ENCODE measurements at places on chromosomes 5 and 9.

- no peak for DNase-seq
Observed at GRCh38 chr5:81719743-81720345, 31.1 kb downstream of the SSBP2 start.

GRCh38 chr5:68067976-68068603 lies 147.5 kb upstream of the PIK3R1 start:
- no peak for DNase-seq

DNA sequence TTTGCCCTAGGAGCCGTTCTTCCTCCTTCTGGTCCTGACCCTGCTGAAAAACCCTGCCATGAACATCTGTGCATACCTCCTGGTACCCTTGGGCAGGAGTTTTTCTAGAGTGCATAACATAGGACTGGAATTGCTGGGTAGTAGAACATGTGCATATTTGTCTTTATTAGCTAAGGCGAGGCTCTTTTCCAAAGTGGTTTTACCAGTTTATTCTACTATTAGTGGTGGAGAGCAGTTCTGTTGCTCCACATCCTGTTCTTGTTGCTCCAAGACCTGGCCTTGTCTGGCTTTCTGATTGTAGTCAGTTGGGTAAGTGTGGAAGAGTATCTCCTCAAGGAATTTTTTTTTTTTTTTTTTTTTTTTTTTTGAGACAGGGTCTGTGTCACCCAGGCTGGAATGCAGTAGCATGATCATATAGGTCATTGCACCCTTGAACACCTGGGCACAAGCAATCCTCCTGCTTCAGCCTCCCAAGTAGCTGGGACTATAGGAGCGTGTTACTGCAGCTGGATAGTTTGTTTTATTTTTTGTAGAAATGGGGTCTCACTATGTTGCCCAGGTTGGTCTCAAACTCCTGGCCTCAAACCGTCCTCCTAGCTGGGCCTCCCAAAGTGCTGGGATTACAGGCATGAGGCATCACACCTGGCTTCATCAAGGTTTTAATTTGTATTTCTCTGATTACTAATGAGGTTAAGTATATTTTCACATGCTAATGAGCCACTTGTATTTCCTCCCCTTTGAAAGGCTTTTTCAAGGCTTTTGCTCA lies 85.2 kb downstream of the SPRY4 start:
- DNase-seq: no peak

DNA sequence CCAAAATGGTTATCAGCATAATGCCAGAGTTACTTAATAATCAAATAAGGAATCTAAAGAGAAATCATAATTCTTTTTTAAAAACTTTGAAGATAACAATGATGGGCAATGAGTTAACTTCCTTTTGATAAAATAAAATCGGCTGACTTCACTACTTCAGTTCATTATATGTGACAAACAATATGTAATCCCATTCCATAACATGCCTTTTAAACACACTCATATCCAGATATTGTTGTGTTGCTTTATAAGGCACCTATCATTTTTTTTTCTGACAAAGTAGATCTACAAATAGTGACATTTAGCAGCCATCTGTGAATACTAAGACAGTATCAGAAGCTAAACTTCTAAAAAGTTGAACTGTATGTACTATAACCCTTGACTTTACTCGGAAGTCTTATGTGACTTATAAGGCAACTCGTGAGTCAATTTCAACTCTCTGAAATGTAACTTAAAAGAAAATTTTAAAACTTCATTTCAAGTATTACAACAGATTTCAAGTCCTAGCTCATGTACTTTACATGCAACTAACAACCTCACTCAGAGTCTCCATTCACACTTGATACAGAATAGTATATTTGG lies 7.5 kb downstream of the ADAMTS6 start:
- no peak for DNase-seq

DNA sequence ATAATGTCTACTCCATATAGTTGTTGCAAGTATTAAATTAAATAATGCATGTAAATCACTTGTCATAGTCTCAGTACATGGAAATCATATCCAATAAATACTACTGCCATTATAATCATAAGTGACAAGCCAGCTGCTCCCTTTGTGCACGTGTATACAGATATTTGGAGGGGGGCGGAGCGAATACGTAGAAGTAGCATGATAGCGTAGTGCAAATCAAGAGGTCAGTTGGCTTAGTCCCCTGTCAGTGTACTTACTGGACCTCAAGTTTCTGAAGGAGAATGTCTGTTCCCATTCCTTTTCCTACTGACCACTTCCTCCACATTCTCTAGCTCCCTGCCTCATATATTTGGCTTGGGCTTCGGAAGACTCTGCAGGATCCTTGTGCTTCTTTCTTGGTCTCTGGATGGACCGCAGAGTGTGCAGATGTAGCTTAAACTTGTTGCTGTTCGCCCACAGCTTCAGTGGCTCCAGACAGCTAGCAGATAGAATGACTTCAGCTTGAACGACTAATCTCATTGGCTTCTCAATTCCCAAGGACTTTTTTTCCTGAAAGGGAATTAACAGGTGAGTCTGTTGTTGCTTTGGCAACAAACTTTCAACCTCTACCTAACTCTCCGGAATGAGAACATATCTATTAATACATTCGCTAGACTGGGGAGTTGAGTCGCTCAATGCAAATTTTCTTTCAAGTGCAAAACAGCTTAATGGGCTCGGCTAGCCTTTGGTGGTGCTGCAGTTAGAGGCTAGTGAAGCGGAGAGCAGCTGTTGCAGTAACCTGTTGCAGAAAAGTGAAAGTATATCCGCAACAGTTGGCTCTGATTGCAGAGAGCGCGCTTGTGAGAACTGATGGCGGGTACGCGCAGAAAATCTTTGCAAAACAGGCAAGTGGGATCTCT lies at the start of gene PCDHB1:
TSS of gene PCDHB1 (plus strand) at position 753 of the 899 bp plus-strand sequence. CDS start at position 850, 97 bp downstream.
- DNase-seq: no peak

DNA sequence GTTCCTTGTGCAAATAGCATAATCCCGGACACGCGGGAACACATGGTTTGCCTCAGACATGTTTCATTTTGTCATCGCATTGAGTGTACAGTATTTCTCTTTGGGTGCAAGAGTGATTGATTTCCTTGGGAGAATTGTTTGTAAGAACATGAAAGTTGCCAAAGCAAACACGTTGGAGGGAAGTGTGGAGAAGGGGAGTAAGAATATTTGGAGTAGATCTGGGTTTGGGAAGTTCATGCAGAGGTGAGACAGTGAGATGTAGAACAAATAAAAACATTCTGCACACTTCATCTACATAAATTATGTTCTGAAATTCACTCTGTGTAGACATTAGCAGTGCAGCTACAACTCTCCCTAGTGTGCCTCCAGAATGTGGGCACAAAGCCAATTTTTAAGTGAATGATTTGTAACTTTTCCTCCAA lies 24.0 kb downstream of the FOXD1 start:
- no peak for DNase-seq

DNA sequence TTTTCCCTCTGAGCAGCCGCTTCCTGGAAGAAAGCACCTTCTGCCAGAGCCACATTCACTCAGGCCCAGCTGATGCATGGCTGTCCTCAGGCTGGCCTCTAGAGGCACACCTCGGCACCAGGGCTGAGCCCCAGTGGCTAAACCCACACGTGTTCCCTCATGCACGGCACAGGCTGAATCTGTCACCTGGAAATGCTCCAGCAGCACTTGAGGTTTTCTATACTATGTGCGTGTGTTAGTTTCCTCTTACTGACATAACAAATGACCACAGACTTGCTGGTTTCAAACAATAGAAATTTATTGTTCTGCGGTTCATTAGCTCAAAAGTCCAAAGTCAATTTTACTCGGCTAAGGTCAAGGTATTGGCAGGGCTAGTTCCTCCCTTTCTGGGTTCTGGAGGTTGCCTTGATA lies 141.4 kb downstream of the LRRC70 start:
- DNase-seq: peak; percentile 55

DNA sequence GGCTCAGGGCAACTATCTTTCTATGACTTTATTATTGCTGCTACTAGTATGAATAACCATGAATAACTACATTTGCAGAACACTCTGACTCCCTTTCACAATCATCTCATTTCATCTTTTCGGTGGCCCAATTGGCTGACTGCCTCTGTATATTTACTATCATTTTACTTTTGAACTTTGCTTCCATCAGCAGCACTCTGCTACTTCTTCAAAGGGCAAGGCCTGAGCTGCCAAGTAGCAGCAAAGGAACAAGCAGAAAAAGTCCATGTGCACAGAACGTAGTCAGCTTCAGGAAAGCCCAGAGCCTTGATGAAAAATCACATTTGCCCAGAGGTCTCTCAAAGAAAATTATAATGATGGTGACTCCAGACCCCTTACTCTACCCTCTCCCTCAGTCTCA lies 214.5 kb upstream of the PUM3 start:
- no peak for DNase-seq

DNA sequence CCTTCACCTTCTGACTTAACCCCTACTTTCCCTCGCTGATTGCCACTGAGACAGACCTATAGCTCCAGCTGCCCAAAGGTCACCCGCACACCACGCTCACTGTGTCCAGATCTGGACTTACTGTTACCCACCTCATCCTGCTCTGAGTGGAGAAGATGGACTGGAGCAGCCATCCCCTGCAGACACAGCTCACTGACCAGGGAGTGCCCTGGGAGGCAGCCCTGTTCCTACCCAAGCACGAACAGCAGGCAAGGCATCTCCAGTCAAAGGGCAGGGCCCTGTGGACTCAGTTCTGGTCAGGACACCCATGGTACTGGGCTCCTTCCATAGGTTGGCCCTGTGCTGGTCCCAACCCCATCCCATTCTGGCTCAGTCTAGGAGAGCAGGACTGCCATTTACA lies 9.5 kb upstream of the BARX1 start:
- no peak for DNase-seq

DNA sequence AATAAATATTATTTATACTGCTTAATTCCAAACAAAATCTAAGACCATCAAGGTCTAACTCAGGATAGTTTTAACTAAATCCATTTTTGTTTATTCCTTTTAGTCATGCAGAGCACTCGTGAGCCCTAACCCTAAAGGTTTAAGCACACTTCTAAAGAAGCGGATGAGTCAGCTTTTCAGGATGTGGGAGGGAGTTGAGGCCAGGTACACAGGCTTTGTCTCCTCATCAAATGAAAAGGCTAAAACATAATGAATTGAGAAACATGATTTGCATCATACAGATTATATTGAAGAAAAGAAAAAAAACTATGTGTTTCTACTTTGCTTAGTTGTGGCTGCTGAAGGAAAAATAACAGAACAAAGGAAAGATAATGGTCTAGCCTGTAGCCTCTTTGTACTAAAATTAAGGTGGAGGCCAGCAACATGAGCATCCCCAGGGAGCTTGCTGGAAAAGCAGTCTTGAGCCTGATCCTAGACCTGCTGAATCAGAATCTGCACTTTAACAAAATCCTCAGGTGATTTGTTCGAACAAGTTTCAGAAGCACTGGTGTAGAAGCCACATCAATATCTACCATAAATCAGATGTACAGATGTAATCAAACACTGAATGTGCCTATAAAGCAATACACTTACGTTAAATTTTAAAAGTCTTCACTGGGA lies 21.1 kb upstream of the ISCA1 start:
- DNase-seq: no peak

DNA sequence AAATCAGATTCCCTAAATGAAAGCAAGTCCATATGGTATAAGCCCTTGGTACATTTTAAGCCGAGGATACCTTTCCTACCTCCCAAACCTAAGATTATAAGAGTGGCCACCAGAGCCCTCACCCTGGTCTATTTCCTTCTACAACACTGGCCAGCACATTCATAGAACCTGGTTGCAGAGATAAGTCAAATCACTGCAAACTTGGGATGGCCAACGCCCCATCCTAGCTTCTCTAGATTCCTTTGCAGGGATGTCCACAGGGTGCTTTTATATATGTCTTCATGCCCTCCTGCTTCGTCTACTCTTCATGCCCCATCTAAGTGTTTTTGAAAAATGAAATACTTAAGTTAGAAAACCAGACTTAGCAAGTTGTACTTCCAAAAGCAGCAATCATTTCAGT lies 41.8 kb downstream of the SH3RF2 start:
- DNase-seq: no peak

Data from HuH-7 (cell line).